ENCODE measurements at places on chromosomes 3 and 15.

GRCh38 chr15:63448266-63448665, 56.1 kb upstream of the USP3 start:
- no peak for DNase-seq

- no peak for DNase-seq
Measured at GRCh38 chr15:62625429-62626033, 417.0 kb upstream of the TPM1 start.

- DNase-seq, result no peak
Measured at GRCh38 chr3:71399478-71399877, 184.1 kb downstream of the FOXP1 start.

DNA sequence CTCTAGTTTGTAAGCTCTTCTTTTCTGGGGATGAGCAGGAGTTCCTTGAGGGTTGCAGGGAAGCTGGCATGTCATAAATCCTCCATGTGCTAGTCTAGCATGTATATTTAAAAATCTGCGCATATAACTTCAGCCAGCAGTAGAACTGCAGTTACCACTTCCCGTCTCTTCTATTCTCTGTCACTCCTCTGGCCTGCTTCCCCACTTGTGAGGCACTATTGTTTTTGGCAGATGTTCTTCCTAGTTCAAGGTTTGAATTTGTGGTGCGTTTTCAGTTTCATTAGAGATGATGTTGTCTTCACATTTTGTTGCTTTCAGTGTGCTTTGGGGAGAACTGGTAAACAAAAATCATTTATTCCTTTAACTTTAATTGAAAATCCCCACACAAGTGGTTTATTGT, 169.1 kb upstream of the ZPLD1 start:
- no peak for DNase-seq

DNA sequence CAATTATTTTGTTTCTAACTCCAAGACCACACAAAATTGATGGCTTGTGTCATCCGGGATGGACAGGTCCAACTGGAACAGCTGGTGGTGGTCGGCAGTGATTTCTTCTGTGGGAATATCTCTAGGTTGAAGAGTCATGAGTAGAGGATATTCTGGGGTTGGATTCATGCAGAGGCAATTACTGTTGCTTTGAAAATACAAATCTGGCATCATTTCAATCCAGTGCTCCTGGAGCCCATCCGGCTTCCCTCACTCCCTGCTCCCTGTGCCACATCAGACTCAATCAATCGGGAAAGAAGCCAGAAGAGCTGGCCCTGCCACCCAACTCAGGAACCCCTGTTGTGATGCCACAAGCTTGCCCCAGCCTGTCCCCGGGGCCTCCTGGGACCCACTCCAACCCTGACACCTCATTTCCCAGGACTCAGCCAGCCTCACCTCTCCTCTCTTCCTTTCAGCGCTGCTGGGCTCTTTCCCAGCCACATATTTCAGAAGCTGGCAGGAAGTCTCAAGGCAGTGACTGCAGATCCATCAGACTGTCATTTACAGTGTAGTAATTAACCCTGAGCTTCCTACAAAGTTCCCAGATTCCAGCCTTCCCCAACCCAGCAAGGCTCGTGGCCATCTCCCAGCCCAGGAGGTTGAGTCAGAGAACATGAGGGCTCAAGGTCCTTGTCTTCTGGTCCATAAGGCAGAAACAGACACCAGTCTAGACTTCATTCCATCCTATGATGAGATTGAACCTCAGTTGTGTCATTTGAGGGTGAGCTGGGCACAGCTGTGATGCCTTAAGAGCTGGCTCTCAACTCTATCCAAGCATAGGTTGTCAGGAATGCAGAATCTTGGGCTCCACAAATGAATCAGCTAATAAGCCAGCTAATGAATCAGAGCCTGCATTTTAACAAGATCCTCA, 114.0 kb downstream of the FAM174B start:
- DNase-seq, result no peak

- DNase-seq, result no peak
Measured at GRCh38 chr3:134765468-134765867, 29.6 kb upstream of the EPHB1 start.

- no peak for DNase-seq
Measured at GRCh38 chr3:1600700-1601418, 497.8 kb upstream of the CNTN4 start.

GRCh38 chr3:48155122-48155521, 33.1 kb downstream of the CDC25A start:
- DNase-seq, result no peak

GRCh38 chr3:49244581-49245205, 32.3 kb downstream of the C3orf62 start:
- DNase-seq, result no peak

- no peak for DNase-seq
Measured at GRCh38 chr15:23734862-23735261, 47.8 kb upstream of the NDN start.

GRCh38 chr3:124402791-124403190, 327.5 kb upstream of the UMPS start:
- DNase-seq, result no peak

GRCh38 chr15:40584191-40584590, 9.9 kb upstream of the KNL1 start:
- no peak for DNase-seq

DNA sequence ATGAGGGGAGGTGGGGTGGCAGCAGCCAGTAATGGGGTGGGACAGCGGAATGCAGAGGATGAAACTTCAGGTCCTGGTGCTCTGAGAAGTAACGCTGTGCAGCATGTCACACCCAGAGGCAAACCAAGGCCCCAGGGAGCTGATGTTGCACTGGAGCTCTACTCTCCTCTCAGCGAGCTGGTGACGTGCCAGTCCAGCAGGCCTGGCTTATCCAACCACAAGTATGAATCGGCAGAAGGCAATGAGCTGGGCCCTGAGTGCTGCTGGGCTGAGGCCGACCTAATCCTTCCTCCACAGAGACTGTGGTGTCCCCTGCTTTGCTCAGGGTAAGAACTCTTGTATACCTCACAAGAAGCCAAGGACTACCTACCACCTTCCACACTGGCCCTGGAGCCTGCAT, 30.5 kb downstream of the CD86 start:
- DNase-seq, result no peak

DNA sequence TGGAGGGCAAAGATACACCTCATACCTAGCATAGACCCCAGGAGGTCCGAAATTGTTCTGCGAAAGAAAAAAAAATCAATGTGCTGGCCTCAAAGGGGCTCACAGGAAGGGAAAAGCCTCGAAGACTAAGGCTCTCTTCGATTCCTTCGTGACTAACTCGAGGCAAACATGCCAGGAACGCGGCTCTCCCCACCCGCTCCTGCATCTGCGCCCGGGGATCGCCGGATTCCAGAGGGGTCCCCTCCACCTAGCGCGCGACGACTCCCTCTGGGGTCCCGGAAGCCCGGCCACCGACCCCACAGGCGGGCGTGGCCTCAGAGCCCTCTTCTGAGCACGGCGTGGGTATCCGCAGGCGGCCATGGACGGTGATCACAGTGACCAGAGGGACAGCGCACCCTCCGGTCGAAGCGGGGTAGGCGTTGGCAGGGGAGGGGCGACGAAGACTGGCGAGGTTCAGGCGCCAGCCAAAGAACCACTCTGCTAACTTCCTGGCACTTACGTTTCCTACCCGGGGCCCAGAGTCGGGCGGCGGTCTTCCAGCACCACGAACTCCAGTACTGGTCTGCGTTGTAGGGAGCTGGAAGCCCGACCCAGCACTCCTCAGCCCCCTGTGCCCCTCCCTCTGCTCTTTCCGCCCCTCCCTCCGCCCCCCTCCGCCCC, 515 bp upstream of the EIF3J start:
- no peak for DNase-seq

GRCh38 chr3:42224178-42224577, 41.8 kb downstream of the CCK start:
- no peak for DNase-seq

DNA sequence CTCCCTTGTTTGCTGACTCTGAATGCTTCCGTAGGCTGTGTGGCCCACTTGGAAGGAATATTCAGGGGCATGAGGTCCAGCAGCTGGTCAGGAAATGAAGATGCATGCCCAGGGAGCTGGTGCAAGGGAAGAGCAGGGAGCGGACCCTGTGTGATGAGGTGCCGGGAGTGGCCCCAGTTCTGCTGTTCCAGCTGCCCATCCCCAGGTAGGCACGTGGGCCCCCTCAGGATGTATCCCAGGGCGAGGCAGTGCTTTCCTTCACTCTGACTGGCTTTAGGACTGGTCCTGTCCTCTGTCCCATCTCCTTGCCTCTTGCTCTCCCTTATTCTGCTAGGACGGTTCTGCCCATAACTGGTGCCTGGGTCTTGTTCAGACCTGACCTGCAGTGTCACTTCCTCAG, 1.1 kb upstream of the FAM3D start:
- DNase-seq, result no peak

- no peak for DNase-seq
Measured at GRCh38 chr3:83941990-83942745, 1016.6 kb upstream of the CADM2 start.

- no peak for DNase-seq
Measured at GRCh38 chr3:181555681-181556080, 156.0 kb upstream of the SOX2 start.

Data from stimulated activated CD8-positive, alpha-beta memory T cell treated with anti-CD3 and anti-CD28 coated beads, Interleukin-12 subunit alpha, Interleukin-12 subunit beta, amount 100 ng/mL, for 1 hour (primary cell).